NCI-H2227 treated with DMSO at 0.1 percent for 48 hours (cell line): ENCODE measurements at places on chromosomes 3 and 15.

DNA sequence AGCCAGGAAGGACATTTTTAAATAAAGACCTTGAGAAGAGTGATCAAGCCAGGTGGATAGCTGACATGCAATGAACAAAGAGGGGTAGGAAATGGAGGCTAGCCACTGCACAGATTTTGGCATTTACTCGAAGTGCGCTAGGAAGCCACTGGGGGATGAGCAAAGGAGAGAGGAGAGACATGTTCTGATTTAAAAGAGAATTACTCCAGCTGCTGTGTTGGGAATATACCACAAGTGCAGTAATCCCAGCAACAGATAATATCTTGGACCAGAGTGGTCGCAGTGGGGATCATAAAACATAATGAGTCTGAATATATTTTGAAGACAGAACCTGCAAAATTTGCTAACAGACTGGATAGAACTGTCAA, 19.9 kb downstream of the KPNA4 start:
- no peak for DNase-seq

DNA sequence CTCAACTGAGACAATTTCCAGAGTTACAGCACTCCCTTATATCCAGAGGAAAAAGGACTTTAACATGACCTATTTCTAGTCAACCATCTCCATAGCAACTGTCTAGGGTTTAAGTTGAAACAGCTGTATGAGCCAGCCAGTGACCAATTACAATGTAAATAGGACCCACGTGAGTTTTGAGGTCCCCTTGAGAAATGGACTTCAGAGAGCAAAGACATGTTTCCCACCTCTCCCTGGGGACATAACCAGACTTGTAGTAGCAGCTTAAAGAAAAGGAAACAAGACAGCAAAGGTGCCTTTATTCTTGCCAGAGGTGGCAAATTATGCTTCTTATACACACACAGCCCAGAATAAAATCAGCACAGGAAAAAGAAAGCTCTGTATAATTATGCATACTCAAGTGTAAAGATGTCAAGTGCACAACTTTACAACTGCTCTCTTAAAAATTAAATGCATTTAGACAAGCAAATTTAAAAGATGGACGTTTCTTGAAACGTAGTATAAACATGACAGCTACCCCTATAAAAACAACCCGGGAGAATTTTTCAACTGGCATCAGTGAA, 40.2 kb downstream of the SUMF1 start:
- DNase-seq: no peak

- no peak for DNase-seq
Observed at GRCh38 chr3:47542471-47543173, 29.1 kb upstream of the ELP6 start.

DNA sequence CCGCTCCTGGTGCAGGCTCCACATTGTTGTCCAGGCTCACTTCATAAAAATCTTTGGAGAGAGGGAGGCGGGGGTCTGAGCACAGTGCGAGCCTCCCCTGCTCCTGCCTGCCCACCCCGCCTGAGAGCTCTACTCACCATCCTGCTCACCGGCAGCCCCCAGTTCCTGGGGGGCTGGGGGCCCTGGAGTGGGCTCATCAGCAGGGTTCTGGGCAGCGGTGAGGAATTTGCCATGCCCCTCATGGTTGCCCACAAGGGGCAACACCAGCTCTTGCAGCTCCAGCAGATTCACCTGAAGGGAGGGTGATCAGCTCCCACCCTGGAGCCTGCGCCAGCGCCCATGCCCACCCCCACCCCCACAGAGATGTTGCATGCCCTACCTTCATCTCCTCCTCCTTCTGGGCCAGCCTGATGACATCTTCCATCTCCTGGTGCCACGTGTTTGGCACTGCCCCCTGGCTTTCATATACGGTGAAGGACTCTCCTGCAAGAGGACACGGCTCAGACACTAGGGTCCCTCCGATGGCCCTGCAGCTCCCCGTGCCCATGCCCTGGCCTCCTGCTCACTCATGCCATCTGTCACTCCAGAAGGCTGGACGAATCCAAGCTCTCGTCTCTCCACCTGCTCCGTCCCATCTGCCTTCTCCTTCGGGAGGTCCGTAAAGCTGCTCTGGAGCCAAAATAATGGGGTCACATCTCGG, 162.1 kb downstream of the TBC1D2B start:
- DNase-seq: no peak

- no peak for DNase-seq
Observed at GRCh38 chr15:55552926-55553325, 35.2 kb downstream of the PYGO1 start.

DNA sequence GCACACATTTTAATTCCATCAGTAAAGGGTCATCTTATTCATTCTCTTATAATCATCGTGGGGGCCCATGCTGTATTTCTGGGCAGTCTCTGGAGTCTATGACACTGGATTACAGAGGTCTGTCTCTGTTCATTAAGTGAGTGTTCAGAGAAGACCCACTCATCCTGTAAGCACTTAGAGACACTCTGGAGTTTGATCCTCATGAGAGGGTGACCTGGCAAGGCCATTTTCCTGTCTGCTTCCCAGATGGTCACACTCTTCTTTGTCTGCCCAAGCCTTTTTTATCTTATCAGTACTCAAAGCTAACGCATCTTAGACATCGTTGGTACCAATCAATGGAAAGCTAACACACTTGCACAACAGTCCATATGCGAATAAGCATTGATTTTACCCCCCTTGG, 333.1 kb downstream of the RORA start:
- DNase-seq: no peak

DNA sequence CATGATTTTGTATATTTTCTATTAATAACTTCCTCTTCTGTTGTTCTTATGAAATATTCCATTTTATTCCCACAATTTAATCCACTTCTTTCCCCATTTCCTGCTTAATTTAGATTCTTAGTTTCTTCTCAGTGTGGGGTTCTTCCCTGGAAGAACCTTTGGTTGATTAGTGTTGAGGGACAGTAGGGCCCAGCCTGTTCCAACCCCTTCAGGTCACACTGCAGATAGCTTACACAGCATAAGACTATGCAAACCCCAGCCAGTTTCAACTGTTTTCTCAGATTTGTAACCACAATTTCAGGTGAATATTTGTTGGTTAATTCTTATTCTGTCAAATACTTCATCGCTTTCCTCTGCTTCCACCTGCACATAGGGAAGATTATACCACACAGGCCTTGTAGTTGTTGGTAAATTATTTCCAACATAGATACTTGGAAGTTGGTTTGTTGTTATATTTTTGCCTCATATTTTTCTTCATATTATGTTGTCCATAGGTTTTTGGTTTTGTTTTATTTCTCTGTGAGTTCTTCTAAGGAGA, 34.7 kb downstream of the AADACL2 start:
- DNase-seq: no peak

DNA sequence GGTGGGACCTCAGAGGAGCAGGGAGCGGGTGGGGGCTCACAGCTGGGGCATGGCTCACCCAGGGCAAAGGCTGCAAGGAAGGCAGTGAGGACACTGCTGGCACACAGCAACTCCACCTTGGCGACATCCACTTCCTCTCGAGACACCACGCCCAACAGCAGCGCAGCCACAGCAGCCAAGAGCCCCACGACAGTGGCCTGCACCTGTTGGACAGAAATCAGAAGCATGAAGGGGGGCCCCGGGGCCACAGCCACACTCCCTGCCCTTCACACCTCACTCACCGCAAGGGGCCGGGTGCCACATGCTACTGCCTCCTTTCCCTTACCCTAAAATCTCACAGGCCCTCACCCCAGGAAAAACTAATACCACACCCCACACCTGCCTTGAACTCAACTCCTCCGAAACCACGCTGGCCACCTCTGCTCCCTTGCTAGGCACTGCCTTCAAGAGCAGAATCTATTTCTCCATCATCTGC, 57.3 kb downstream of the ROPN1B start:
- no peak for DNase-seq

GRCh38 chr15:101489237-101489598, 289 bp downstream of the PCSK6 start:
- DNase-seq: no peak

DNA sequence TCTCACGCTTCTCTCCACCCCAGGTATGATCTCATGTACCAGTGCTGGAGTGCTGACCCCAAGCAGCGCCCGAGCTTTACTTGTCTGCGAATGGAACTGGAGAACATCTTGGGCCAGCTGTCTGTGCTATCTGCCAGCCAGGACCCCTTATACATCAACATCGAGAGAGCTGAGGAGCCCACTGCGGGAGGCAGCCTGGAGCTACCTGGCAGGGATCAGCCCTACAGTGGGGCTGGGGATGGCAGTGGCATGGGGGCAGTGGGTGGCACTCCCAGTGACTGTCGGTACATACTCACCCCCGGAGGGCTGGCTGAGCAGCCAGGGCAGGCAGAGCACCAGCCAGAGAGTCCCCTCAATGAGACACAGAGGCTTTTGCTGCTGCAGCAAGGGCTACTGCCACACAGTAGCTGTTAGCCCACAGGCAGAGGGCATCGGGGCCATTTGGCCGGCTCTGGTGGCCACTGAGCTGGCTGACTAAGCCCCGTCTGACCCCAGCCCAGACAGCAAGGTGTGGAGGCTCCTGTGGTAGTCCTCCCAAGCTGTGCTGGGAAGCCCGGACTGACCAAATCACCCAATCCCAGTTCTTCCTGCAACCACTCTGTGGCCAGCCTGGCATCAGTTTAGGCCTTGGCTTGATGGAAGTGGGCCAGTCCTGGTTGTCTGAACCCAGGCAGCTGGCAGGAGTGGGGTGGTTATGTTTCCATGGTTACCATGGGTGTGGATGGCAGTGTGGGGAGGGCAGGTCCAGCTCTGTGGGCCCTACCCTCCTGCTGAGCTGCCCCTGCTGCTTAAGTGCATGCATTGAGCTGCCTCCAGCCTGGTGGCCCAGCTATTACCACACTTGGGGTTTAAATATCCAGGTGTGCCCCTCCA, 19.1 kb downstream of the TYRO3 start:
- DNase-seq: no peak

DNA sequence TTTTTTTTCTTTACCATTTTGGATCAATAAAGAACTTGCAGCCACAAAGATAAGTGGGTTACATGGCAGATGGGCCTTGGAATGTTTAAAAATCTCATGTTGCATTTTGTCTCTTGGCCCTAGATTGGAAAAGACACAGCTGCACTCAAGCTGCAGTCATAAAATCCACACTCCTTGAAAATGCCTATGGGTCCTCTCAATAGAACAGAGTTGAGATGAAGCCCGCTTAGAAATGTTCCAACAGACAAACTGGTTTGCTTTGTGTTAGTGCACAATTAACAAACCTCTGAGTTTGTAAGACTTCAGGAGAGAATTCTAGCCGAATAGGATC, 401.2 kb upstream of the CDIN1 start:
- no peak for DNase-seq

GRCh38 chr3:126961191-126961790, 21.6 kb upstream of the PLXNA1 start:
- no peak for DNase-seq

DNA sequence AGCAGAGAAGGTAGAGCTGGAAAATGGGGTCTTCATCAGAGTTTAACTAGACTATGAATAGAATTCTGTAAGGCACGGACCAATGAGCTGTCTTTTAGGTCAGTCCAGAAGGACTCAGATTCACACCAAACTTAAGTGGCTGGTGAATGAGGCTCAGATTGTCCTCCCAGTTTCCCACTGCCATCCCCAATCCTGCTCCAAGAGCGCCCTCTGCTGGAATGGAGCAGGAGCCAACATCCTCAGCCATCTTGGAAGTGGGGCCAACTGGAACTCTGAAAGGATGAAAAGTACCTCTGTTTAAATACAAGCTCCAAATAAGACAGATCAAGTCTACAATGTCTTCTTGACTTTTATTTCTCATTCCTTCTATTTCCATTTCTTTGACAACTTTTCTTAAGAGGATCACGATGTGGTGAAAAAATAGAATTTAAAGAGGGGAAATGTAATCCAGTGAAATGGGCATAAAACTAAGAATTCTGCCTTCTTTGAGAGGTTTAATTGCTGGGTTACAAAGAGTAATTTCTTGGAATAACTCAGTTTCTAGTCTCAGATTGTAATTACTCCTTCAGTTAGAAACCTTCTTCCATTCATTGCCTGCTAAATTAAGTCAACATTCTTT, 217.1 kb upstream of the TPRG1 start:
- DNase-seq: peak; percentile 27

GRCh38 chr3:59764171-59764570, 714.3 kb upstream of the CFAP20DC start:
- DNase-seq: no peak

DNA sequence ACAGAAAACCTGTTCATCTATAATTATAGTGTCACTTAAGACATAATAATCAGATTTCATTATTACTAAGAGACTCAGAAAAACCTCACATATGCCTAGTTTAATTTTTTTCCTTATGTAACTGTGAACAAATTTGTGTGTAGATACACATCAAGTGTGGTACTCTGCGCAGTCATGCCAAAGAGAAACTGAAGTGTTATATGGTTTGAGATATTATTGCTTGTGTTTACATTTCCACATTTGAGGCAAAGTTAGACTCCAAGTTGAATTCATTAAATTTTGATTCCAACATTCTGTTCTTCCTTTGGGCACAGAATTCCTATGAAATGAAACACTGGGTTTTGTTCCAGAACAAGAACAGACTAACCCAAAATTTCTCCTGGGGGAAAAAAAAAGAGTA, 2.2 kb downstream of the MBNL1 start:
- no peak for DNase-seq

- DNase-seq: no peak
Observed at GRCh38 chr3:60319179-60319858, 931.9 kb downstream of the FHIT start.

DNA sequence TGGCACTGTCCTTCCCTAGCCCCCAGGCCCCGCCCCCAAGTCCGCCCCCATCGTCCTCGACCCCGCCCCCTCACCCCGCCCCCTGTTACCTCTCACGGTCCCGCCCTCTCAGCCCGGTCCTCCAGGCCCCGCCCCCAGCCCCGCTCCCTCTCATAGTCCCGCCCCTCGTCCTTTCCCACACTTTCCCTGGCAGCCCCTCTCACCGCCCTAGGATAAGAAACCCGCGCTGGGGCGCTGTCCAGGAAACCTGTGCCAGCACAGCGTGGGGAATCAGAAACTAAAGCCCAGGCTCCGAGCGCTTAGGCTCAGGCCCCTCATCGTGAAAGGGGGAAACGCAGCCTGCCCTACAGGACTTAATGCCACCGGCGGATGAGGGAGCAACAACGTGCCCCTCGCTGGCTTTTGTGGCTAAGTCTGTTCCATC, 20.9 kb downstream of the TRPM1 start:
- DNase-seq: no peak

GRCh38 chr3:17553080-17553479, 189.4 kb downstream of the TBC1D5 start:
- no peak for DNase-seq

DNA sequence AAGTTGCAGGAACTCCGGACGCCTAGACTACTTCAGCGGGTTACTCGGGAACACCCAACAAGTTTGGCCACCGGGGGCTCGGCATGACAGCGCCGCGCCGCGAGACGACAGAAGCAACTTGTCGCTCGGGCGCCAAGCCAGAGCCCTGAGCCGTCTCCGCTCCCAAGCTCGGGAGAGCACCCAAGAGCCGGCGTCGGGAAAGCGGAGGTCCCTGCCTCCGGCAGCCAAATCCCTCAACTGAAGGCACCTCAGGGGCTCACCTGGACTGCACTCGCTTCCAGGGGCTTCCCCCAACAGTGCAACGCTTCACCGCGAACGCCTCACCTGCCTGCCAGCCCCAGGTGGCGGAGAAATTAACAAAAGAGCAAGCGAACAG, 640 bp downstream of the MB21D2 start:
- peak; percentile 22 for DNase-seq

GRCh38 chr3:187211532-187212195, 14.4 kb downstream of the RTP1 start:
- no peak for DNase-seq

- DNase-seq: no peak
Observed at GRCh38 chr3:70974747-70975146, 608.8 kb downstream of the FOXP1 start.
